ENCODE measurements at places on chromosomes 1 and 21.

DNA sequence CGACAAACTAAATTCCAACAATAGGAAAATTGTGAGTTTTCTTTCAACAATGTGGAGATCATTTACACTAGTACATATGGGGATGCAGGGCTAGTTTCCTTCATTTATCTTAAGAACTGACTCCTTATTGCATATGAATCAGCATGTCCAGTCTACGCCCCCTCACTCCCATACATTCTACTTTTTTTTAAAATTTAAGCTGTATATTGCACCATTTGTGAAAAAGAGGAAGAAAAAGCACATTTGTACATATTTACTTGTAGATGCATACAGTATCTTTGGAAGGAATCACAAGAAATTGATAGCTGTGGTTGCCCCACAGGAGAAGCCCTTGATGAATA is 15.9 kb downstream of the VPS26C start:
- no peak for DNase-seq

GRCh38 chr1:245917403-245917802 is 589.7 kb downstream of the SMYD3 start:
- DNase-seq: no peak

DNA sequence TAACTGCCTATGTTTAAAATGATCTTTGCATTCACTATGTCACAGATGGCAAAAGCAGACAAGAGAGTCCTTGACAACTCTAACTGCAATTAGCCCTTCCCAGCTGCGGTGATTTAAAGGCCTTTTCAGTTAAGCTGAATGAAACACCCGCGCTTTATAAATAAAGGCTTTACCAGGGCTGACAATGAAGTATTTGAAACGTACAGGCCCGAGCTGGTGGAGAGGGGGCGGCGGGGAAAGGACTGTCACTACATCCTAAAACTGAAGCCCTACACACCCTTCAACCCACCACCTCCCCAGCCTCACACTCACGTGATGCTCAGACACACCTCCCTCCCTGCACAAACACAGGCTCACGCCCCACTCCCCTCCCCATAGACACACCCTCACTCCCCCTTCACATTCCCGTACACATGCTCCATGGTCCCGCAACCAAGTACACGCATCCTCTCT is 45.5 kb downstream of the GRIK3 start:
- peak; percentile 76 for DNase-seq

DNA sequence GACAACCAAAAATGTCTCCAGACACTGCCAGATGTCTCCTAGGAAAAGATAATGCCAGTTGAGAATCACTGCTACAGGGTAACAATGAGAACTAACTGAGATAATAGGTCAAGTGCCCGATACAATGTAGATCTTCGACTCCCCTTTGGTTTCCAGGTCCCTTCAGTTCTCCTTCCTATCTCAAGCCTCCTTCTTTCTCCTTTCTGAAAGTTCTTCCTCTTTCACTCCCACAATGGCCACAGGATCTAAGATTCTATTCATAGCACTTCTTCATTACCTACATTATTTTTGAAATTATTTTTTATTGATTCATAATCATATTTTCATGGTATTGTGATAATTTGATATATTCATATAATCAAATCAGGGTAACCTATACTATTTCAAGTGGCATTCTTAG is 6.3 kb downstream of the PFDN2 start:
- DNase-seq: no peak
